ENCODE measurements at places on chromosomes 12 and 14. TPM values are rescaled to one million over a fixed set of nuclear protein-coding genes. Genes with fewer than 3 reads are reported as not detected.

The SOAT2 gene
- not detected for total RNA-seq

The DIO2 gene
- total RNA-seq: 27.3 TPM

The HHIPL1 gene
- not detected for total RNA-seq

The CKAP4 gene
- 162 TPM for total RNA-seq

The BEST3 gene
- total RNA-seq: not detected

The RD3L gene
- total RNA-seq: not detected

The KITLG gene
- 3.1 TPM for total RNA-seq

The ZDHHC22 gene
- total RNA-seq: 0.03 TPM

The ZFP36L1 gene
- total RNA-seq: 11.0 TPM

The CNTN1 gene
- 1.4 TPM for total RNA-seq

The GSG1 gene
- total RNA-seq: not detected

The SRRM4 gene
- not detected for total RNA-seq

The CACNA1C gene
- total RNA-seq: 17.0 TPM

The FOXG1 gene
- not detected for total RNA-seq

The A2M gene
- total RNA-seq: 0.50 TPM

The SYT1 gene
- 31.9 TPM for total RNA-seq

The OR6C2 gene
- total RNA-seq: not detected

The SMCO2 gene
- not detected for total RNA-seq

All from SJSA1 (cell line).